ENCODE measurements at places on chromosomes 16 and 17.

DNA sequence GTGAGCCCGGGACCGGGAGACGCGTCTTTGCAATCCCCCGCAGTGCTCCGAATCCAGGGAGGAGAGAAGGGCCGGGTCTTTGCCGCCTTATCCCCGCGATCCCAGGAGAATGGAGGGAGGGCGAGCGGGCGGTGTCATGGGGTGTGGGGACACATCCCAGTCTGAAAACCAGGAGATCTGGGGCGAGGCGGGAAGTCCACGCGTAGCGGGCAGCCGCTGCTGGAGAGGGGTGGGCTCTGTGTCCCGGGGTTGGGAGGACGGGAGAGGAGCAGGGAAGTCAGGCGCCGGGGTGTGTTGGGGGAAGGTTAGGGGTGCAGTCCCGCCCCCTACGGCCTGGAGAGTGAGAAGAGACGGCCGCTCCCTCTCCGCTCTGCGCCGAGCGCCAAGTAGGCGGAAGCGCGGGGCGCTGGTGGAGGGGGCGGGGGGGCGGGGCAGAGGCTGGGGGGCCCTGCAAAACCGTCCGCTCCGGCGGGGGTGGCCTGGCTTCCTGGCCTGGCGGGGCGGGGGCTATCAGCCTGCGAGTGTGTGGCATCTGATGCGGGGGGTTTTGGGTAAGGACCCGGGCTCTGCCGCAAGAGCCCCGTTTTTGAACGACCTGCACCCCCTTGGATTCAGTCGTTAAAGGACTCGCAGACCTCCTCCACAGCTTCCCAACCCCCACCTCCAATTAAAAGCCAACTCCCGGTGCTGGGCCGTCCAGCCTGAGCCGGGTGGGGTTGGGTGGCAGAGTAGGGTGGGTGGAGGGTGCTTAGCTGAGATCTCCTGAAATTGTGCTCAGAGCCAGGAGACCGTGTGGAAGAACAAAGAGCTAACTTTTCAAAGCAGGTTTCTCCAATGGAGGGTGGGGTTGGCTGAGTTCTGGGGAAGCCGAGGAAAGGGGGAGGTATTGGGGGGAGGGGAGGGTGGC, 654 bp downstream of the LASP1 start:
- DNase-seq = peak; percentile 72

- no peak for DNase-seq
Observed at GRCh38 chr16:16940351-16940750, 530.4 kb downstream of the XYLT1 start.

DNA sequence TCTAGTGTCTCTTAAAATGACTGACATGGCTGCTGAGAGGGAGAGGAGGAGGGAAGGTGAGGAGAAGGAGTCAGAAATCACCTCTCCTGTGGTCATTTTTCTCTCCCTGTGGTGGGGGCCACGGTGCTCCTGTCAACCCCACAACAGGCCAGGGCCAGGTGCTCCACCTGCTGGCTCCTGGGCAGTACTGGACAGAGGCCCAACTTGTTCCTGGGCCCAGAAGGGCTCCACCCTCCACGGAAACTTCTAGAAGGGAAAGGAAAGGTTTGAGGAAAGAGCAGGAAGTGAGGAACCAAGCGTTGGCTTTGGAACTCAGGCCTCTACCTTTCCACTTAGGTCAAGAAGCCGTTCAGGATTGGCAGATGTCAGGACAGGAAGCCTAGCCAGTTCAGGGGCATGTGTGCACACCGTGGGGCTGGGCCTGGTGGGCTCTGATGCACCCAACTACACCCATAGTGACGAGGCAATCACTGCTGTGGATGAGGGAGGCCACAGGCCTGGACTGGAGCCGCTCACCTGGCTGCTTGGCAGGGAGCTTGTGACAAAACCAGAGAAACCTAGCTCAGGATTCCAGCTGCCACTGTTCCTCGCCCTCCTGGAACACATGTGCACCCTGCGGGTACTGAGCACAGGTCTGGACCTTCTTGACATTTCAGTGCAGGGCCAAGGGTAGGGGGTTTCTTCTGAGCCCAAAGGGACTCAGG, 36.1 kb downstream of the WNT3 start:
- peak; percentile 52 for DNase-seq

DNA sequence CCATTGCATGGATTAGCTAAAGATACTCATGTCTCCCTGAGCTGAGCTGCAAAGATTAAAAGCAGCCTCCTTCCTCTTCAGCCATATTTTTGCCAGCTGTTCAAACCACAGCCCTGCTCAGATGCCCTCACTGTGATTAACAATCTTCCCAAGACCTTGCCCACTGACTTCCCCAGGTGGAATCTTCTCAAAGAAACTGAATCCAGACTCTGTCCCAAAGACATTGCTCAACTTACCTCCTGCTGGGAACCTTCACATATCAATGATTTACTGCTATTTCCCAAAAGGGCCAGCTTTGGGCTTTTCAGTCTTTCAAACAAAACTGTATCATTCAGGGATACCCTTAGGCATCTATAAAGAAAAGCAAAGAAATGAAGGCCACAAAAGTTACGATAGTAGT, 9.2 kb downstream of the C17orf67 start:
- no peak for DNase-seq

- DNase-seq = no peak
Observed at GRCh38 chr17:56111706-56112485, 41.4 kb upstream of the ANKFN1 start.

- no peak for DNase-seq
Observed at GRCh38 chr17:44959821-44960531, 8.1 kb downstream of the C1QL1 start.

DNA sequence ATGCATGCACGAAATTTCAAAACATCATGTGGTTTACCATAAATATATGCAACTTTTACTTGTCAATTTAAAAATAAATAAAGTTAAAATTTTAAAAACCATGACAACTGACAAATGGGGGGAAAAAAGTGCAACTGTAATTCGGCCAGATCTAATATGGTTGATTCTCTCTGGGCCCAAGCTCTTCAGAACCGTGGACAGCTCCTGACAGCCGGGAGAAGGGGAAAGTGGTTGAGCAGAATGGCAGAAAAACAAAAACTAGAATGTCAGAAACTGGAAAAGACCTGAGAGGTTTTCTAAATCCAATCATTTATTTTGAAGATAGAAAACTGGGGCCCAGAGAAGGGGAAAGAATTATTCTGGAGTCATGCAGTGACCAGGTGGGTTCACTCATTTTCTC, 126.6 kb downstream of the TMEM132E start:
- no peak for DNase-seq

DNA sequence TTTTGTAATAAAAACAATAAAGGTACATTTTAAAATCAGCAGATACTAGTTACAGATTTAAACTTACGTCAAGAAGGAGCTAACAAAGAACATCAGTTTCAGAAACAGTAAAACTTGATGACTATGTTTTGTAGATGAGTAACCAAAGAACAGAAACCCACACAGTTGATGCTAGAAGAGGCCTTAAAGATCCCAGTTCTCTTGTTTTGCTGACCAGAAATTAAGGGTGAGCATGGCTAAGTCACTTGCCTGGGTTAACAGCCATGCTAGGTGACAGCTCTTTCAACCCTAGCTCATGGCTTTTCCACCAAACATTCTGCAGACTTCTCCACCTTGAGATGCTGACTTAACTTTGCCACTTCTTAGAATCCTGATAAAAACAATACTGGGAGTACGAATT, 26.4 kb downstream of the STX8 start:
- no peak for DNase-seq

GRCh38 chr16:68590201-68590994, 51.3 kb downstream of the ZFP90 start:
- peak; percentile 17 for DNase-seq

DNA sequence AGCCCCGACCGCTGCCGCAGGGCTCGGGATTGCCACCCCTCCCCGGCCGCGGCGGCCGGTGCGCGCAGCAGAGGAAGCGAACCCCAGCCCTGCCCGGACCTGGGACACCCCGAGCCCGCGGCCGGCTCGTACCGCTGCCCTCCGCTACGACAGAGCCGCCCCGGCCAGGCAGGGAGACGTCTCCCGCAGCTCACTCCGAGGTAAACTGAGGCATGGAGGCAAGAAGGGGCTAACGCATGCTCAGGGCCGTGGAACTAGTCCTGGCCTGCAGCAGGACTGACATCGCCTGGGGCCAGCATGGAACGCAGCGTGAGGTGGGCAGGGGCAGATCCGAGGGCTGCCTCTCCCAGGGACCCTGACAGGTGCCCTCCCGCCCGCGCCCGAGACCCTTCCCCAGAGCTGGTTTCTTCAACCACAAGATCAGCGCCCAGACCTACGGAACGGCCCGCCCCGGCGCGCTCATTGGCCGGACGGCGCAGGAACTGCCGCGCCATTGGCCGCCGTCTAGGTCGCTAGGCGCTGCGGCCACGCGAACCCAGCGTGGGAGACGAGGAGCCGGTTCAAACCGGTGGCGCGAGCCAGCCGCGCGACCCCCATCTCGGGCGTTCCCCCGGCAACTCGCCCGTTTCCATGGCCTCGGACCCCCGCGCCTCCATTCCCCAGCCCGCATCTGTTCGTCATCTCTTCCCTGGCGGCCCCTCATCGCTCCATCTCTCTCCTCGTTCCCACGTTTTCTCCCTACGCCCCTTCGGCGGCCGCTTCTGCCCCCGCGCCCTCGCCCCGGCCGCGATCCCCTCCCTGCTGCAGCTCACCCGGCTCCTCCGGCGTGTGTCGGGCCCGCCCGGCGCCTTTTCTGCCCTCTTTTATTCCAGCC, at the start of gene SLC43A2:
SLC43A2 (minus strand) TSS at position 853 of the 874 bp plus-strand sequence. CDS start 960 bp downstream, outside the sequence.
- DNase-seq = peak; percentile 76

DNA sequence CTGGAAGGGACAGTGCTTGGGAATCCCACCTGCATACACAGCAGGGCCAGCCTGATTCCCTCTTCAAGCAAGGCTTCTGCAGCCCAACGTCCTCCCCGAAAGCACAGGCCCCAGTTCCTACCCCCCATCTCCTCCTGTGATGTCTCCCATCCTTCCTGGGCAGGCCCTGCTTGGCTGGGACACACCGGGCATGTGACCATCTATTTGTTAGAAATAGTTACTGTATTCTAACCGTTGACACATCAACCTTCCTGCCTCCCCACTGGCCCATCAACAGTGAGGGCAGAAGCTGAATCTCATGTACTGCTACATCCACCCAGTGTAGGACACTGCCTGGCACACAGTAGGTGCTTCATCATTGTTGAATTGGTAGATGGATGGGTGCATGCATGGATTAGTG, 10.7 kb downstream of the PRR29 start:
- DNase-seq = no peak

- DNase-seq = no peak
Observed at GRCh38 chr16:52786091-52786490, 239.1 kb upstream of the TOX3 start.

GRCh38 chr17:13600475-13601321, 1.0 kb downstream of the HS3ST3A1 start:
- no peak for DNase-seq

DNA sequence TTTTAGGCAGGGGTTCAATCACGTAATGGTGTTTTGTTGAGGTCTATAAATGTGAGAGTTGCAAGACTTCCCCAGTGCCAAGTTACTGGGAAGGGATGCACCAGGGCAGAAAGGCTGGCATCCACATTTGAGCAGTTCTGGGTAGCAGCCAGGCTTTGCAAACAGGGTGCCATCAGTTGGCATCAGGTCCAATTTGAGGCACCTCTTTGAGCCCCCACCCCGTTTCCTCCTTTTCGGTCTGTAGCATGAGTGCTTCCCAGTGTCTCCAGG, 142.6 kb upstream of the CACNG5 start:
- DNase-seq = no peak

- peak; percentile 17 for DNase-seq
Observed at GRCh38 chr17:79461041-79461440, 149.8 kb downstream of the RBFOX3 start.

DNA sequence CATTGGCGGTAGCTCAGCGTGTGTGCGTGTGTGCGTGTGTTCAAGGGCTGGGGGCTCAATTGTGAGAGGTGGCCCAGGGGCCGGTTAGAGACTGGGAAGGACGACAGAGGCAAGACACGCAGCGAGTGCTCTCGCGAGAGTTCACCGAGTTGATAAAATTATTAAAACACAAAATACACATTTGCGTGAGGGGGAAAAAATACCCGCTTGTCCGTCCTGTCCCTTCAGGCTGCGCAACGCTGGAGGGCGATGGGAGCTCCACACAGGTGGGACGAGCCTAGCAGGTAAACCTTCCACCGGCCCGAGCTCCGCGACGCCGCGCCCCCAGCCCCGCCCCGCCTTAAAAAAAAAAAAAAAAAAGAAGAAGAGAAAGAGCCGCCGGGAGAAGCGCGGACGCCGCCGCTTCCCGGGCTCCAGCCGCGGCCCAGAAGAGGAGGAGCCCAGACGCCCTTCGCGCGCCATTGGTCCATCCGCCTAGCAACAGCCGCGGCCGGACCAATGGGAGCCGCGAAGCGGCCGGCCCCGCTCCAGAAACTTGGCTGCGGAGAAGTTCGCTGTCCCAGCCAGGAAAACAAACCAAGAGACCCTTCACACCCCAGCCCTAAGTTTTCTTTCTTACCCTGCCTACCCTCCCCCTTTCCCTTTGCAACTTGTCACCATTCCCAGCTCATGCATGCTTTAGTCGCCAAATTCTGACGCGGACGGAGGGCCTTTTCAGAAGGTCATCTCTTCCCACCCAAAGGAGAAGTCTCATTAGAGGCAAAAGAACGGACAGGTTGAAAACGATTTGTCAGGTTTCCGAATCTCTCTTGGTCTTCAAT, 169.9 kb upstream of the MAF start:
- peak; percentile 83 for DNase-seq

- no peak for DNase-seq
Observed at GRCh38 chr17:63546308-63547082, 3.8 kb upstream of the DCAF7 start.

DNA sequence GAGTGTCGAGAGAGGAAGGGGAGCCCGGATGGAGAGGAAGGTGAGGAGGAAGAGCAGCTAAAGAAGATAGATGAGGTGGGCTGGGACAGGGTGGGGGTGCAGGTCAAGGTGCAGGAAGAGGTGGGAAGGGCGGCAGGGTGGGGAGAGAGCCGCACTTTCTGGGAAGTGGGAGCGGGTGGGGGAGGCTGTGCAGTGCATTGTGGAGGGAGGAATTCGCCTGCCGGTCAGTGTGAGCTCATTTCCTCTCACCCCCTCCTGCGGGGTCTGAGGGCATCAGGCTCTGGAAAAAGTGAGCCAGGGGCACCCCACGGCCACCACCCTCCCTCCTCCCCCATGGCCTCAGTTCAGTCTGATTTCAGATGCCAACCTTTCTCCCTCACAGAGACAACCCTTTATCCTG, 2.5 kb upstream of the ARHGAP23 start:
- peak; percentile 88 for DNase-seq

DNA sequence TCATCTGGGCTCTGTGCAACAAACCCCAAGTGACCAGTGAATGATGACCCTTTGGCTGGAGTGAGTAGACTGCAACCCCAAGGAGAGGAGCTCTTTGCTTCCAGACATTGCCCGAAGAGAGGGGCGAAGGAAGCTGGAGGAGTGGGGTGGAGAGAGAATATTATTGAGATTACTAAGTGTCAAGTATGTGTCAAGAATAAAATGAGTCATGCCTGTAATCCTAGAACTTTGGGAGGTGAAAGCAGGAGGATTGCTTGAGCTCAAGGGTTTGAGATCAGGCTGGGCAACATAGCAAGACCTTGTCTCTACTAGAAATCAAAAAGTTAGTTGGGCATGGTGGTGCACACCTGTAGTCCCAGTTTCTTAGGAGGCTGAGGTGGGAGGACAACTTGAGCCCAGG, 142.0 kb upstream of the CCL2 start:
- no peak for DNase-seq

DNA sequence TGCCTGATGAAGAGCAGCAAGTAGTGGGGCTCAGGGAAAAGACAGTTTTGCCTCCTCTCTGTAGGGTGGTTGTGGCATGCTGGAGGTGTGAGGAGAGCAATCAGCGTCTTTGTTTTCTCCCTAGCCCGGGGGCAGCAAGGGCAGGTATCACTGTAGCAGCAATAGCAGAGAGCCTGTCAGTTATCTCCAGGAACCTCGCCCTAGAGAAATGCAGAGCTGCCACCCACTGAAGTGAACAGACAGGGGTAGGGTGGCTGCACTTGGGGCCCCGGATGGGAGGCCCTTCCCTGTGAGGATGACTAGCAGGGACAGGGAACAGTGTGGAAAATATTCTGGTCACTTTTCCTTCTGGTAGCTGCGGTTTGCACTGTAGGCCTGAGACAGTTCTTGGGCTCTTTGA, 886.5 kb downstream of the CDH8 start:
- no peak for DNase-seq

Data from NCI-H226 (cell line).